ENCODE measurements at places on chromosomes 5 and 9. TPM values are rescaled to one million over a fixed set of nuclear protein-coding genes. Genes with fewer than 3 reads are reported as not detected.

SPATA31D4 gene
- not detected for total RNA-seq

NUDT12 gene
- 1.9 TPM for total RNA-seq

ZCCHC9 gene
- 26.6 TPM for total RNA-seq

MYMK gene
- not detected for total RNA-seq

RASEF gene
- 8.1 TPM for total RNA-seq

INSL6 gene
- total RNA-seq, result not detected

TNIP1 gene
- total RNA-seq, result 136 TPM

UBE2QL1 gene
- 0.72 TPM for total RNA-seq

SAPCD2 gene
- total RNA-seq, result 23.9 TPM

TRAF1 gene
- 2.5 TPM for total RNA-seq

STK32A gene
- total RNA-seq, result 0.28 TPM

FOXI1 gene
- total RNA-seq, result not detected

CLTA gene
- 328 TPM for total RNA-seq

NIPAL4 gene
- total RNA-seq, result 13.5 TPM

IFNA21 gene
- not detected for total RNA-seq

SPAAR gene
- total RNA-seq, result 0.13 TPM

ZNF782 gene
- total RNA-seq, result 1.1 TPM

PARP8 gene
- 0.07 TPM for total RNA-seq

ANGPTL2 gene
- total RNA-seq, result not detected

ATP10B gene
- total RNA-seq, result not detected

SPINK6 gene
- total RNA-seq, result 0.45 TPM

ZNF462 gene
- 3.8 TPM for total RNA-seq

MAMDC2 gene
- total RNA-seq, result 0.20 TPM

PCDHB16 gene
- total RNA-seq, result 0.05 TPM

PTPN3 gene
- total RNA-seq, result 13.8 TPM

GFI1B gene
- total RNA-seq, result 0.17 TPM

CNTLN gene
- 6.0 TPM for total RNA-seq

MRPS30 gene
- total RNA-seq, result 36.1 TPM

DHX29 gene
- total RNA-seq, result 21.7 TPM

EHMT1 gene
- total RNA-seq, result 43.3 TPM

QRFP gene
- not detected for total RNA-seq

PIP5K1B gene
- not detected for total RNA-seq

CYLC2 gene
- total RNA-seq, result not detected

SLC46A2 gene
- total RNA-seq, result not detected

GLDC gene
- total RNA-seq, result 13.3 TPM

ANKRD31 gene
- not detected for total RNA-seq

NMUR2 gene
- total RNA-seq, result 0.09 TPM

RALGPS1 gene
- total RNA-seq, result 2.4 TPM
